Tibial nerve (tissue), 4 donors: ENCODE measurements at places on chromosomes 7 and 10. TPM values are rescaled to one million over a fixed set of nuclear protein-coding genes. Genes with fewer than 3 reads are reported as not detected.

The AGAP4 gene
- total RNA-seq: 24.1 TPM

The KLLN gene
- 0.90 TPM for total RNA-seq

The PSD gene
- 0.42 TPM for total RNA-seq

The SEPTIN14 gene
- total RNA-seq: not detected

The C10orf67 gene
- 0.30 TPM for total RNA-seq

The CCL26 gene
- total RNA-seq: 3.8 TPM

The SLC16A12 gene
- total RNA-seq: 43.5 TPM
